ENCODE measurements at places on chromosomes 5 and 9.

GRCh38 chr5:156556666-156557406, 229.9 kb downstream of the SGCD start:
- DNase-seq, result no peak

DNA sequence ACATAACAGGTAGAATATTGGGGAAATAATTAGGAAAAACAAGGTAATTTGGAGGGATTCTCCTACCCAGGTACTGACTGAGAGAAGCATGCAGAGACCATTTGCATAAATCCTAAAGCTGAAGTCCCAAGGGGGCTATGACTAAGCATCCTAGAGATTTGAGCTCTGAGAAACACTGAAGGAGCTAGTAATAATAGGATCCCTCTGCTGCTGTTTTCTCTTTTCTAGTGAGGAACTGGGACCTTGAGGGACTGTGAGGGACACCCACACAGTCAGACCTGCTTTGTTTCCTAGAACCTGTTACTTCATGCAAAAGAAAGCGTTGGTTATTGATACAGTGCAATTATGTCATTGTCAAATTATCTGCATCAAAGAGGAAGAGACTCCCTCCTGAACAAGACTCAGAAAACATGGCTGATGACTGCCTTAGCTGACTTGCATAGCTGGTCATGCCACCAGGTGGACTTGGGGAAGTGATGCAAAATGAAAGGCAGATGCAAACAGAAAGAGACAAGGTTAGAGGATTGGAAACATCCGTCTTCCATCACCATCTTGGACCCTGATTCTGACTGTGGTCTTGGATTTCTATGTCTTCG, 335.4 kb downstream of the NTRK2 start:
- DNase-seq, result no peak

DNA sequence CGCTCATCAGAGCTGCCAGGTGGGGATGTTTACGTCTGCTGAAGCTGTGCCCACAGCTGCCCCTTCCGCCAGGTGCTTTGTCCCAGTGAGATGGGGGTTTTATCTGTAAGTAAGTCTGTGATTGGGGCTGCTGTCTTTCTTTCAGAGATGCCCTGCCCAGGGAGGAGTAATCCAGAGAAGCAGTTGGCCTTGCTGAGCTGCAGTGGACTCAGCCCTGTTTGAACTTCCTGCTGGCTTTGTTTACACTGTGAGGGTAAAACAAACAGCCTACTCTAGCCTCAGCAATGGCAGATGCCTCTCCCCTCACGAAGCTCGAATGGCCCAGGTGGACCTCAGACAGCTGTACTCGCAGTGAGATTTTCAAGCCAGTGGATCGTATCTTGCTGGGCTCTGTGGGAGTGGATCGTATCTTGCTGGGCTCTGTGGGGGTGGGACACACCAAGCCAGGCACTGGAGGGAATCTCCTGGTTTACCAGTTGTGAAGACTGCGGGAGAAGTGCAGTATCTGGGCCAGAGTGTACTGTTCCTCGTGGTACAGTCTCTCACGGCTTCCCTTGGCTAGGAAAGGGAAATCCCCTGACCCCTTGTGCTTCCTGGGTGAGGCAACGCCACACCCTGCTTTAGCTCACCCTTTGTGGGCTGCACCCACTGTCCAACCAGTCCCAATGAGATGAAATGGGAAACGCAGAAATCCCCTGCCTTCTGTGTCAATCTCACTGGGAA, 530.1 kb upstream of the DMAC1 start:
- DNase-seq, result no peak

- DNase-seq, result peak; percentile 8
These were observed 90.8 kb downstream of the PLPPR1 start for GRCh38 chr9:101119206-101119819.

- no peak for DNase-seq
These were observed 170.5 kb downstream of the EPB41L4A start for GRCh38 chr5:112248623-112249022.

DNA sequence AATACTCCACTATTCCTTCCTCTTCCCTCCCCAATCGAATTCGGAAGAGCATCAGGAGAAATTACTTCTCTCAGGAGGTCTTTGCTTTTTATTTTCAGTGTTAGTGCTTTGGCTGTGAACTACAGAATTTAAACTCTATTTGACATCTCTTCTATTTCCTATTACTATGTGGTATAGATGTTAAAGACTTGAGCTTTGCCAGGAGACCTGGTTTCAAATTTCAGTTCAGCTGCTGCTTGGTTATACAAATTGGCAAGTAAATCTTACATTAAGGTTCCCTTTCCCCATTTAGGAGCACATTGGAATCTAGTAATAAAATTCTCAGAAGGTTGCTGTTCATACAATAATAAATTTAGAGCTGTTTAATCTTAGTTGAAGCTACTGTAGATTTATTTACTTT, 13.1 kb downstream of the UHRF2 start:
- peak; percentile 33 for DNase-seq

- DNase-seq, result no peak
These were observed 1.9 kb upstream of the GRIN1 start for GRCh38 chr9:137136881-137137607.

DNA sequence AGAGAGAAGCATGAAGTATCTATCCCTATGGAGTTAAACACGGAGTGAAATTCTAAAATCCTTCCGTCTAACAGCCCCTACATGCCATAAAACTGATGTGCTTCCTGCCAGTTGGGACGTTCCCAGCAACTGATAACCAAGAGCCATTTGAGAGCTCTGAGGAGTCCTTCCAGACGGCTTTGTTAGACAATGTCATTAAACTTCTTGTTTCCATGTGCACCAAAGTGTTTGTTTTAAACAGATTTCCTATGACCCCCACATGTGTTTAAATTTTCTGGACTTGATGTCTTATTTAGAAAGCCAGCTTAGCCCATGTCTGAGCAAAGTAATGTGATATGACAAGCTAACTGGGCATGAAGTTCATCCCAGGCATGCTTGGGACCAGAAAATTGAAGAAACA, 57.2 kb upstream of the LPAR1 start:
- DNase-seq, result peak; percentile 54

DNA sequence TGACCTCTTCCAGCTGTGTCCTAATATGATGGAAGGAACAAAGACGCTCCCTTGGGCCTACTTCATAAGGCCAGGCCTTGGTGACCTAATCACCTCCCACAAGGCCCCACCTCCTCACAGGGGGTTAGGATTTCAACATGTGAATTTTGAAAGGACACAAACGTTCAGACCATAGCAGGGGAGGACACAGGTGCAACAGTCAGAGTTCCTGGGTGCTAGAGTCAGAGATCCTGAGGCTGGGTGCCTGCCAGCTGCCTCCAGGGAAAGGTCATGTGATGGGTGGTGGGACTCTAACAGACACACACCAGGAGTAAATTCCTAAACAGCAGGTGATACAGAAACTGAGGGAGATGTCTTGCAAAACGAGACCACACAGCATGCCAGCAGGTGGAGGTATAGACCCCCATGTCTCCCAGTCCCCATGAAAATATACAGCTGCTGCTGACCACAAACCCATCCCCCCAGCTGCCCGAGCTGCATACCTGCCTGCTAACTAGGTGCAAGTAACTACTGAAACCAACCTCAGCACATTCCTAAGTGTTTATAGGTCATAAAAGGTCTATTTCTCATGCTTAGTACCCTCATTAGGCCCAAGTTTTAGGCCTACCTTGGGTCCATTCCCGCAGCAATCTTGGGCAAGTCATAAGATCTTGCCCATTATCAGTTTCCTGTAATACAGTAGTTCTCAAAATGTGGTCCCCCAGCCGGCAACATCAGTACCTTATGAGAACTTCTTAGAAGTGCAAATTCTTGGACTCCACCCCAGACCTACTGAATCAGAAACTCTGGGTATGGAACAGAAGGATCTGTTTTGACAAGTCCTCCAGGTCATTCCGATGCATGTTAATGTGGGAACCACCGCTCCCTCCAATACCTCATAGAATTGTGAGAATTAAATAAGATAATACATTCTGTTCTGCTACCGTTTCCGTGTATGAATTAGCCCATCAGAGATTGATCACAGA, 245.3 kb downstream of the ENC1 start:
- DNase-seq, result no peak

GRCh38 chr9:18793122-18793521, 239.9 kb downstream of the SAXO1 start:
- DNase-seq, result no peak

DNA sequence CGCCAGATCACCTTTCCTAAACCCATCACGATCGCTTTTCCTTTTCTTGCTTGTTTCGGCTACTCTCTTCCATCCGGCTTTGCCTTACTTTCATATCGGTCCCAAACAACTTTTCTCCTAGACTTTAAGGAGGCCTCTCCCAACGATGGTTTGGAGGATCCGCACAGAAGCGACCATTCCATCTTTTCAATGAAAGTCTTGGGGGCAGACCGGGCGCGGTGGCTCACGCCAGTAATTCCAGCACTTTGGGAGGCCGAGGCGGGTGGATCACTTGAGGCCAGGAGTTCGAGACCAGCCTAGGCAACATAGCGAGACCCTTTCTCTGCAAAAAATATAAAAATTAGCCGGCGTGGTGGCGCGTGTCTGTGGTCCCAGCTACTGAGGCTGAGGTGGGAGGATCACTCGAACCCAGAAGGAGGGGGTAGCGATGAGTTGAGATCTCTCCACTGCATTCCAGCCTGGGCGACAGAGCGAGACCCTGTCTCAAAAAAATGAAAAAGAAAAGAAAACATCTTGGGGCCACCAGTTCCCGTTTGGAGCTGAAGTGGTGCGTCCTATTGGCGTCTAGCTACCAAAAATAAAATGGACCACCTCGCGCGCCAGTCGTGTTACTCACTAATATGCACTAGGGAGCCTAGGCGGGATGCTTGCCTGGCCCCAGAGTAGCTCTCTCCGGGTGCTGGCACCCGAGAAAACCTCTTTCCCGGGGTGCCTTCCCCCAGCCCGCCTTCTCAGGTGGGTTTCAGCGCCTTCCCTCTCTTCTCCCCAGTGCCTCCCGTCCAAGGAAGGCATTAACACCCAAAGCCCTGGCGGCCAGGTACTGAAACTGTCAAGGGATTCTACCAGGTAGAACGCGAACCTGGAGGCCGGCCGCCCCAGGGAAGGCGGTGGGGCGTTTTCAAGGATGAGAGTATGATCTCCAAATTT, 800 bp upstream of the AP3B1 start:
- peak; percentile 39 for DNase-seq

DNA sequence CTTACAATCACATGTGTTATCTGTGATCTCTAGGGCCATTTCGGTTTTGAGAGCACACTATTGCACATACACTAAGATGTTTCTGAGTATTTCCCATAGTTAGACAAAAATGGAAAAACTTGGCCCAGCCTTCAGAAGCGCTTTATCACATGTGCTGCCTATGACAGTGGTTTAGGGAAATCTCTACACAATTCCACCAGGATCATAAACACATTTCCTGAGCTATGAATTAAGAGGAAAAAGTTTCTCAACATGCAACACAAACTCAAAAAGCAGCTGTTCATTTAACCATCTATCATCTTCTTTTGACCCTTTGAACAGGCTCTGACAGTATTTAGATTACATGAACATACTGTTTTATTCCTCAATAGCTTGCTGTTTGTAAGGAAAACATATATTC, 15.1 kb downstream of the FGF1 start:
- peak; percentile 24 for DNase-seq

DNA sequence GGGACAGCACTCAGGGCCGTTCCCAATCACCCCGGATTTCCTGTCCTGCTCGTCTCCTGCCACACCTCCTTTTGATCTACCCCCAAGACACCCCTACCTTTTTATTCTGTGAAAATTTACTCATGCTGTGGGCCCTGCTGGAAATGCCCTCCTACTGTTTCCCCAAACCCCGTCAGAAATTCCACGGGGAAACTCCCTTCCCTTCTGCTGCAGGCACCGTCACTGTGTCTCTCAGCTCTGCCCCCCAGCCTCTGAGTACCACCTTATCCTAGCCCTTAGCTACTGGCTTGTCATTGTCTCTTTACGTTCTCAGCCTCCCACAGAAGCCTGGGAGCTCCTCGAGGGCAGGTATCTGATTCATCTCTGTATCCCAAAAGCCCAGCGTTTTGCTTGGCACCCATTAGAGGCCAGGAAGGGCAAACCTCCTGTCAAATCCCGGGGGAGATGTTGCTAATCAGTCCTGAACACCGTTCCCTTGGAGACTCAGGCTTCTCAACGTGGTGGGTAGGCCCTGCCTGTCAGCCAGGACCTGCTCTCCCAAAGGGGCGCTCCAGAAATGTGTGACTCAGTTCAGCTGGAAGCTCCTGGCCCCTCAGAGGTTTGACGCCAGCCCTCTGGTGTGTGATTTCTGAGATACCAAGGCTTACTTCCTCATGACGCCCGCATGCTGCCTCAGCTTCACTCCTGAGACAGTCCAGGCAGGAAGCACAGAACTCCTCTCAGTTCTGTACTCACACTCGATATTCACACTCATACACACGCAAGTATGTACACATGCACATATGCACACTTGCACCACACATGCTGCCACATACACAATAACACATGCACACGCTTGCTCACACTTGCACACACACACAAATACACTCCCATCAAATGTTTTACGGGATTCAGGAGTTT, 50.7 kb upstream of the GRHPR start:
- peak; percentile 61 for DNase-seq

GRCh38 chr9:130379649-130379970, 65.2 kb upstream of the ASS1 start:
- DNase-seq, result no peak

DNA sequence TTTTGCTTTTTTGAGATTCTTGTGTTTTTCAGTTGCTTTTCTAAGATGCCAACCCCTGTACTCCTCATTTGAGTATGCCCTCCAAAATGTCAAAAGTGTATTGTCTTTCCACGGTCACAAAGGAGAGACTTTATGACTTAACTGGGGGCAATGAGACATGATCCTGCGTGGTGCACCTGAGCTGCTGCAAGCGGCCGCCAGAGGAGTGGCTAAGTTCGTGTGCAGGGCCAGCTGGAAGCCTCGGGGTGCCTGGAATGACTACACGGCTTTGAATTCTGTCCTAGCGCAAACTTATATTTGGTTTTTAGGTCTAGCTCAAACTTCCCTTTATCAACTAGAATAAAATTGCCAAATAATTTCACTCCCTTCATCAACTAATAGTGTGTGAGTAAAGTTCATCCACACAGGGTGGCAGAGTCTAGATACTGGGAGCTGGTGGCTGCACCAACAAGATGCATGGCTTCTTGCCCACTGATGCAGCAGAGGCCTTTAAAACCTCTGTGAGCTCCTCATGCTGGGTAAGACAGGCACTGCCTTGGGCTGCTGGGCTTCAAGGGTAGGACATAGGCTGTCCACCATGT, 4.7 kb downstream of the GADD45G start:
- no peak for DNase-seq

DNA sequence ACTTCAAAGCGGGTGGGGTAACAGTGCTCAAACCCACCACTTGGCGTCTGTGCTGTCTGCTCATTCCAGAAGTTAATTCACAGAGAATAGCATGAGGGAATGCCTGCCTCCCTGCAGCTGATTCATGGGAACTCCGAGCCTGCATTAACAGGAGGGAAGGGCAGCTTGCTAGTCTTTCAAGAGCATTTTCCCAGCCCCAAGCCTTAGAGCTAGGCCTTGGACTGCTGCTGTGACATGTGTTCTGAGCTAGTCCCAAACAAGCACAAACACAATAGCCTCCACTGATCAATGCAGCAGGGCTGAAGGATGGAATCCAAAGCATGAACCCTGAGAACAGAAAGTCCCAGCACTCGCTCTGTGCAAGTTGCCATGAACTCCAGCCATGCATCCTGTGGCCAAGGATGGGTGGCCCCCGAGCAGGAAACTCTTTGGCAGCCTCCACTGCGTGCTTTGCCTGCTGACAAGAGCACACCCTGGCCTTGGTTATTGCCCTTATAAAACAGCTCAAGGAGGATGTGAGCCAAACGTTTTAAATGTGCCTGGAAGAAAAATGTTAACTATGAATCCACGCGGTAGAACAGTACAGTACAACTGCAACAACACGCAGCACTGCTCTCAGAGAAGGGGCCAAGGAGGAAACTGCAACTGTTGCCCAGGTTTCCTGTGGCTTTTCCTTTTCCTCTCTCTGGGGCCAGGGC, 653.1 kb upstream of the KLF4 start:
- DNase-seq, result peak; percentile 96
